ENCODE measurements at places on chromosomes 11 and 22.
A peak's percentile ranks its signal among the peaks of the same experiment; 100 is the strongest.

GRCh38 chr11:35487532-35488078 is 37.8 kb downstream of the PAMR1 start:
- DNase-seq = peak; percentile 5

DNA sequence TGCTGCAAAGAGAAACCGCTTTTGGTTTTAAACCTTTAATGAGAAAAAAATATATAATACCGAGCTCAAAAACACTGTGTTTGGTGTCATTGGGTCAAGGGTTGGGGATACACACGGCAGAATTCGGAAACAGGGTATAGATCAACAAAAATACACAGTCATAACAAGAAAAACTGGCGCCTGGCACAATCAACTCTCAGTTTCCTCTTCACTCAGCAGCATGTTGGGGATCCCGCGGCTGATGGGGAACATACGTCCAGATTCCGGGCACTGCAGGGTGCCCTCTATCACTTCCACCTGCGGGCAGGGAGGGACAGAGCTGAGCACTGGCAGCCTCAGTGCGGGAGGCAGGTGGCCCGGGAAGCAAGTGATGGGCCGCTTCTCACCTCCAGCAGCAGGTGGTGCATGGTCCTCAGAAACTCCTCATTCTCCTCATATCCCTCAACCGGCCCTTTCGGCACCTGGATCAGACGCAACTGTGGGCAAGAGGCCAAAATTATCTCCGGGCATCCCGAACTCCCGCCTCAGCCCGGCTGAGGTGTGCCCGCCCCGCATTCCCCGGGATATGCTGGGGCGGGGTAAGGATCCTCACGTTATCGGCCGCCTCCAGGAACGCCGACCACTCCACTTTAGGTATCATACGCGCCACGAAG is 561 bp downstream of the TRMT112 start:
- no peak for DNase-seq

DNA sequence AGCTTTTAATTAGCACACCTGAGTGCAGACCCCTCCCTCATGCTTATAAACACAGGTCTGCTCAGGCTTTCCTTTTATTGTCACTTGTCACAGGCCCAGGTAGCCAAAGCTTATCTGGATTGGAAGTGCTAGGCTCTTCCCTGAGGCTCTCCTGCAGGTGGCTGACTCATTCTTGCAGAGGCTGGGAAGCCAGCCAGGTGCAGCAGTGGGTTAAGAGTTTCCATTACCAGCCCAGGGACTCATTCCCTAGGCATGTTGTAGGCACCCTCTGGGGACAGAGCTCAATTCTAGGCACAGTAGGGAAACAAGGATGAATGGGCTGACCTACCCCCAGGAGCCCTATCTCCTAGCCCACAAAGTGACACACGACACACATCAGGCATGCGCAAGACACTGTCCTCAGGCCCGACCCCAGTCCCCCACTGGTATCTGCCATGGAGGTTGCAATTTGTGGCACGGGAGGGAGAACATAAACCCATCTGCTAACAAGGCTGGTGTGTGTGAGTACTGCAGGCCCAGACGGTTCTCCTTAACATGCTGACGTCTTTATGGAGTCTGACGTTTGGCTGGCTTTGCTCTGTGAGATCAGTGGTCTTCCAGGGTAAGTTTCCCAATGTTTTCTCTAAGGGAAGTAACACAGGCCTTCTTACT is 94.2 kb downstream of the ABTB2 start:
- DNase-seq = no peak

- DNase-seq = no peak
Measured at GRCh38 chr22:38456841-38457699, 2.1 kb upstream of the KCNJ4 start.

GRCh38 chr11:33531743-33532181 is 168.9 kb downstream of the C11orf91 start:
- DNase-seq = no peak

- DNase-seq = no peak
Measured at GRCh38 chr11:126465573-126466188, 110.2 kb downstream of the ST3GAL4 start.

DNA sequence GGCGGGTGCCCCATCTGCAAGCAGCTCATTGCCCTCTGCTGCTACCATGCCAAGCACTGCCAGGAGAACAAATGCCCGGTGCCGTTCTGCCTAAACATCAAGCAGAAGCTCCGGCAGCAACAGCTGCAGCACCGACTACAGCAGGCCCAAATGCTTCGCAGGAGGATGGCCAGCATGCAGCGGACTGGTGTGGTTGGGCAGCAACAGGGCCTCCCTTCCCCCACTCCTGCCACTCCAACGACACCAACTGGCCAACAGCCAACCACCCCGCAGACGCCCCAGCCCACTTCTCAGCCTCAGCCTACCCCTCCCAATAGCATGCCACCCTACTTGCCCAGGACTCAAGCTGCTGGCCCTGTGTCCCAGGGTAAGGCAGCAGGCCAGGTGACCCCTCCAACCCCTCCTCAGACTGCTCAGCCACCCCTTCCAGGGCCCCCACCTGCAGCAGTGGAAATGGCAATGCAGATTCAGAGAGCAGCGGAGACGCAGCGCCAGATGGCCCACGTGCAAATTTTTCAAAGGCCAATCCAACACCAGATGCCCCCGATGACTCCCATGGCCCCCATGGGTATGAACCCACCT is 28.0 kb upstream of the L3MBTL2 start:
- DNase-seq = no peak

Measured in glomerular endothelial cell (primary cell).